Activated CD4-positive, alpha-beta T cell treated with anti-CD3 and anti-CD28 coated beads, Interleukin-2, amount 10 ng/mL, durations not matched to agents 24 days and 14 days (primary cell): ENCODE measurements at places on chromosomes 5 and 9. TPM values are rescaled to one million over a fixed set of nuclear protein-coding genes. Genes with fewer than 3 reads are reported as not detected.
A peak's percentile ranks its signal among the peaks of the same experiment; 100 is the strongest.

The FCN2 gene
- total RNA-seq, result not detected in 2 replicates

The KCNIP1 gene
- not detected in 2 replicates for total RNA-seq

The CCDC112 gene
- 0.31 and 0.49 TPM in 2 replicates for total RNA-seq

The PCDHGC5 gene
- total RNA-seq, result not detected in 2 replicates

The NUDCD2 gene
- total RNA-seq, result 44.5 and 50.3 TPM in 2 replicates

The SMIM23 gene
- not detected in 2 replicates for total RNA-seq

The PCDHB3 gene
- total RNA-seq, result not detected in 2 replicates

The CCDC152 gene
- 6.6 and 6.9 TPM in 2 replicates for total RNA-seq

The TEX48 gene
- 0.52 and 0.56 TPM in 2 replicates for total RNA-seq

The PHYHD1 gene
- total RNA-seq, result 0.45 and 0.47 TPM in 2 replicates

The TAF11L5 gene
- not detected in 2 replicates for total RNA-seq

DNA sequence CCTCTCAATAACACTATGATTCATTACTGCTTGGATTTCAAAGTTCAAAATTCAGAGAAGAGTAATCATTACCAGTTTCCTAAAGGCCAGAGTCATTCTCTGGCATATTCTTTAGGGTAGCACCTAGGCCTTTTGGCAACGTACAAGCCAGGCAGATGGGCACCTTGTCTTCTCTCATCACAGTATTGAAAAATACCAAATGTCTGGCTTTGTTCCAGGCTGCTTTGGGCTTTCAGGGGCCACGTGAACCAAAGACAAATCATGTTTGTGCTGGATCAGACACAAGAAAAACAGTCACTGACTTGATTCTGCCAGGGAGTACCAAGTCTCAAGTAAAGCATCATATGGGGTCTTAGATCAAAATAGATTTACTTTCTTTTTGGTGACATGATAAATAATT is 15.5 kb downstream of the MEGF9 start:
- no peak overlapping the region for H3K4me3 ChIP-seq
- no peak overlapping the region for H3K27ac ChIP-seq
- no peaks in the 10 kb centered on the region for H3K27me3 ChIP-seq
- H3K4me1 ChIP-seq, result peaks cover 19% of the 10 kb centered on the region
- no peaks in the 10 kb centered on the region for H3K36me3 ChIP-seq

DNA sequence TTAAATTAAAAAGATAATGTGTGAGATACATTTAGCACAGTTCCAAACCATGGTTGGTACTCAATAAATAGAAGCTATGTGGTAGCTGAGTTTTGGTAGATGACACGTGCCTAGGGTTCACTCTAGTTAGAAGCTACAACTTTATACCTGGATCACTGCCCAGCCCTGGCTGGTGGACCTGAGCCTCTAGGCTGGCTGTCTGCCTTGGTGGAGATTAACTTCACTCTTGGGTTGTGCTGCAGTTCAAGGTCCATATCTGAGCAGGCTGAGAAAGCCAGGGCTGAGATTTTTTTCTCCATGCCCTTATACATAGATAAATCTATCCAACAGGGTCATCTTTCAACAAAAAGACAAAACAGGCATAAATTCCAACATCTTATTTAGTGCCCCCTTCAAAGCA is 44.6 kb upstream of the SPDL1 start:
- H3K4me1 ChIP-seq, result no peaks in the 10 kb centered on the region
- peaks cover 11% of the 10 kb centered on the region for H3K27me3 ChIP-seq
- H3K36me3 ChIP-seq, result no peaks in the 10 kb centered on the region
- no peak for DNase-seq

GRCh38 chr5:154312576-154312975 is 122.0 kb downstream of the GALNT10 start:
- H3K4me3 ChIP-seq, result no peak overlapping the region
- H3K27me3 ChIP-seq, result no peaks in the 10 kb centered on the region
- H3K4me1 ChIP-seq, result peaks cover 27% of the 10 kb centered on the region
- no peak for DNase-seq
- peaks cover 18% of the 10 kb centered on the region for H3K36me3 ChIP-seq

DNA sequence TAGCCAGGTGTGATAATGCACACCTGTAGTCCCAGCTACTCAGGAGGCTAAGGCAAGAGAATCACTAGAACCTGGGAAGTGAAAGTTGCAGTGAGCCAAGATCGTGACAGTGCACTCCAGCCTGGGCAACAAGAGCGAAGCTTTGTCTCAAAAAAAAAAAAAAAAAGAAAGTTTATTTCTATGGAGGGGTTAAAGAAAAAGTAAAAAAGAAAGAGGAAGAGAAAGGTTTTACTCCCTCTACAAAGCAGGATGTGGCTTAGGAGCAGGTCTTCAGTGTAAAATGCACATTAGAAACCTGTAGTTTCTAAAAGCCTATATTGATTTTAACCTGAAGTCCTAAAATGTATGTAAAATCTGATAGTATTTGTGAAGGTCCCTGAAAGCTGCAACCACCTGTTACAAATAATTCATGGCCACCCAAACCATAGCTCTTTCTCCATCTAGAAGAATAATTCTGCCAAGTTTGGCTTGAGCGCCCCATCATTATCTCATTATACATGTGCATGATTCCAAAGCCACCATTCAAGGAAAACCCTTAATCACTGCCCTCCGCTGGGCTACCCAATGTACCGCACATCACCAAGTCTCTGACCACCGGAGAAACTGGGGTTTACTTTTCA is 3.4 kb downstream of the FNBP1 start:
- no peaks in the 10 kb centered on the region for H3K27me3 ChIP-seq
- H3K4me1 ChIP-seq, result peaks cover 56% of the 10 kb centered on the region
- H3K27ac ChIP-seq, result peak overlapping the region; percentile 97
- H3K36me3 ChIP-seq, result peaks cover 40% of the 10 kb centered on the region

GRCh38 chr5:33631786-33632185 is 191.0 kb downstream of the TARS1 start:
- H3K27ac ChIP-seq, result no peak overlapping the region
- H3K4me1 ChIP-seq, result no peaks in the 10 kb centered on the region
- no peak overlapping the region for H3K4me3 ChIP-seq
- DNase-seq, result no peak
- H3K27me3 ChIP-seq, result no peaks in the 10 kb centered on the region

- H3K4me3 ChIP-seq, result no peak overlapping the region
- no peak overlapping the region for H3K27ac ChIP-seq
- no peak for DNase-seq
- no peaks in the 10 kb centered on the region for H3K4me1 ChIP-seq
Measured at GRCh38 chr5:39461007-39461682, 36.4 kb upstream of the DAB2 start.

- no peaks in the 10 kb centered on the region for H3K27me3 ChIP-seq
- DNase-seq, result no peak
- no peaks in the 10 kb centered on the region for H3K36me3 ChIP-seq
- no peak overlapping the region for H3K27ac ChIP-seq
- H3K4me1 ChIP-seq, result no peaks in the 10 kb centered on the region
Measured at GRCh38 chr5:105218018-105218417, 1655.4 kb upstream of the NUDT12 start.

DNA sequence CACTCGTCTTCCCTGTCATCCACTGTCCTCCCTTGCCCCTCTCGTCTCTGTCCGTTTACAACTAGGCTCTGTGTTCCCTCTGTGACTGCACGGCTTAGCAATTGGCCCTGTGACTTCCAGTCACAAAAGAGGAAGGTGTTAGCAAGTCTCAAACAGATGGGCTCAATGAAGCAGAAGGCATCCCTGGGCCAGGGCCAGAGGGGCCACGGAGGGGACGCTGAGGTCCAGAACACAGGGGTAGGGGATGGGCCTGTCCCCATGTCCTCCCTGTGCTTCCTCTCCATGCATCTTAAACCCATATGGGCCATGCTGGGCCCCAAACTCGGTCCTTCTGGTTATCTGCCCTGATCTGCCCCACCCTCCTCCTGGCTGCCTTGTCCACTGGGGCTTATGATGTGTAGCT is at the start of gene CD72:
CD72 (minus strand) TSS at position 89 of the 403 bp plus-strand sequence. CDS start 110 bp downstream, outside the sequence.
- H3K27me3 ChIP-seq, result peaks cover 2% of the 10 kb centered on the region
- H3K4me1 ChIP-seq, result peaks cover 59% of the 10 kb centered on the region
- peak within 1 kb of the TSS; percentile 81 for H3K4me3 ChIP-seq
- peak within 1 kb of the TSS; percentile 95 for H3K27ac ChIP-seq
- DNase-seq, result no peak
- peaks cover 1% of the 10 kb centered on the region for H3K36me3 ChIP-seq

GRCh38 chr5:56465769-56466135 is 232.6 kb upstream of the ANKRD55 start:
- peaks cover 8% of the 10 kb centered on the region for H3K27me3 ChIP-seq
- H3K27ac ChIP-seq, result no peak overlapping the region
- no peak for DNase-seq
- H3K4me3 ChIP-seq, result no peak overlapping the region

- H3K36me3 ChIP-seq, result no peaks in the 10 kb centered on the region
- no peaks in the 10 kb centered on the region for H3K27me3 ChIP-seq
- no peaks in the 10 kb centered on the region for H3K4me1 ChIP-seq
- no peak overlapping the region for H3K4me3 ChIP-seq
Measured at GRCh38 chr9:81069923-81070322, 619.4 kb downstream of the TLE1 start.

- no peaks in the 10 kb centered on the region for H3K36me3 ChIP-seq
- no peaks in the 10 kb centered on the region for H3K4me1 ChIP-seq
- no peak for DNase-seq
- no peak overlapping the region for H3K4me3 ChIP-seq
- no peak overlapping the region for H3K27ac ChIP-seq
Measured at GRCh38 chr5:2901096-2901495, 149.6 kb upstream of the IRX2 start.

- no peaks in the 10 kb centered on the region for H3K27me3 ChIP-seq
- no peak overlapping the region for H3K27ac ChIP-seq
- no peak overlapping the region for H3K4me3 ChIP-seq
- no peaks in the 10 kb centered on the region for H3K36me3 ChIP-seq
Measured at GRCh38 chr9:120014796-120015195, 565.2 kb downstream of the CDK5RAP2 start.

- no peaks in the 10 kb centered on the region for H3K27me3 ChIP-seq
- H3K4me3 ChIP-seq, result no peak overlapping the region
- H3K27ac ChIP-seq, result no peak overlapping the region
- H3K36me3 ChIP-seq, result no peaks in the 10 kb centered on the region
Measured at GRCh38 chr9:477193-477592, 262.5 kb downstream of the DOCK8 start.

- peaks cover 59% of the 10 kb centered on the region for H3K36me3 ChIP-seq
- peaks cover 19% of the 10 kb centered on the region for H3K4me1 ChIP-seq
- no peaks in the 10 kb centered on the region for H3K27me3 ChIP-seq
- DNase-seq, result no peak
- no peak overlapping the region for H3K27ac ChIP-seq
Measured at GRCh38 chr5:150024346-150024984, 23.9 kb downstream of the HMGXB3 start.

DNA sequence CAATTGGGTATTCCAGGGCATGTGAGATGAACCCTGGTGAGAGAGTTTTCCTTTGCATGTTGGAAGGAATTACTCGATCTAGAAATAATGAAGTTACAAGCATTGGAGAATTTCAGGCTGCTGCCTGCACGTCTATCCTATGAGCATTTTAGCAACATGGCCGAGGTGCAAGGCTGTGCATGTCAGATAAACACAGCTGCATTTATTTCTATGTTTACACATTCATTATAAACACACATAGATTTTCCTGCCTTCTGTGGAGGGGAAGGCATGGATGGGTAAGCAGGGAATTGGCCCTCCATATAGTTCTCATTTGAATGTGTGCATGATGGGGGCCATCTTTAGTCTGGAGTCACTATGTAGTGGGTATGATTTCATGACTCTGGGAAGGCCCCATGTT is 42.3 kb downstream of the AOPEP start:
- peaks cover 2% of the 10 kb centered on the region for H3K4me1 ChIP-seq
- no peak overlapping the region for H3K27ac ChIP-seq
- H3K27me3 ChIP-seq, result no peaks in the 10 kb centered on the region

- H3K4me1 ChIP-seq, result peaks cover 22% of the 10 kb centered on the region
- H3K27ac ChIP-seq, result no peak overlapping the region
- H3K36me3 ChIP-seq, result peaks cover 5% of the 10 kb centered on the region
- H3K4me3 ChIP-seq, result no peak overlapping the region
Measured at GRCh38 chr5:112973036-112973435, 3.6 kb upstream of the DCP2 start.

DNA sequence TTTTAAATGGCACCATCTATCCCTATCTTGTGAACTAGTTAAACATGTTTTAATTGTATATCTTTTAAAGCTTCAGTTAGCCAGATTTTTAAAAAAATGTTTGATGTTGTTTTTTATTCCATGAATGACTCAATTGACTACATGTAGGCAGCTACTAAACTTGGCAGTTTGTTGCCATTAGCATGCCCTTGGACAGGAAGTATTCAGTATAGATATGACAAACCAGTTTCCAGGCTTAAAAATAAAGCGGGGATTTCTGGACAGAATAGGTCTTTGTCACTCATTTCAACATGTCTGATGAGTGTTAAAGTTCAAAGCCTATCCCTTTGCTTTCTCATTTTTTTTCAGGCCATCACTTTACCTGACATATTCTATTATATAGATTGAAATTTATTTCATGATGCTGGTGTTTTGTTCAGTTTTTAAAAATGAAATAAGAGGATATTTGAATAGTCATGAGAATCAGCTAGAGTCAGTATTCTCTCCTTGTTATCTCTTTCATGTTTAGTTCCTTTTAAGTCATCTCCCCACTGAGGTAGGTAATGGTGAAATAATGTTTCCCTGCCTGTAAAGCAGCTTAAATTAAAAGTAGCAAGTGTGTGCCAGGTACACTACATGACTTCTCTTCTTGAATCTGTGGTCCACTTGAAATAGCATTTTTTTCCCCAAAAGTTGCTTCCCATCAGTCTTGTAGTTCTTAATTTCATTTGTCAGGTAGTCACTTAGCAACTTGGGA is 11.9 kb downstream of the TNFAIP8 start:
- peak; percentile 75 for DNase-seq
- peaks cover 69% of the 10 kb centered on the region for H3K4me1 ChIP-seq
- peak overlapping the region; percentile 78 for H3K4me3 ChIP-seq
- peak overlapping the region; percentile 96 for H3K27ac ChIP-seq
- H3K36me3 ChIP-seq, result peaks cover 73% of the 10 kb centered on the region
- H3K27me3 ChIP-seq, result no peaks in the 10 kb centered on the region
